Activated naive CD4-positive, alpha-beta T cell treated with anti-CD3 and anti-CD28 coated beads for 36 hours (primary cell): ENCODE measurements at places on chromosomes 5 and 9.
A peak's percentile ranks its signal among the peaks of the same experiment; 100 is the strongest.

DNA sequence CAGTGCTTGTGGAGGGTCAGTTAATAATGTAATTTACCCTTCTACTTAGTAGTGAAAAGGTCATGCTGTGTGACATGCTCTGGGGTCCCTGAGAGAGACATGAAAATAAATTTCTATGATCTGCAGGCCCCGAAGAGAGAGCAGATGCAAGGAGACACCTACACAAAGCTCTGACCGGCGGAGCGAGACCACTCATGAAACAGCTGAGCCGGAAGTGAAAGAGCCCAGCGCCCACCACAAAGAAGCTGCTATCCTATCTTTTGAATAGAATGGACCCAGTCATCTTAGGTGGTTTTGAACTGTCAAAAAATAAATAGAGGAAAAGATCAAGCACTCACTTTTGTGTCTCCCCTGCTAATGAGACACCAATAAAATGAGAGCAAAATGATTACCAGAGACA lies 190.0 kb downstream of the MED10 start:
- DNase-seq: no peak

DNA sequence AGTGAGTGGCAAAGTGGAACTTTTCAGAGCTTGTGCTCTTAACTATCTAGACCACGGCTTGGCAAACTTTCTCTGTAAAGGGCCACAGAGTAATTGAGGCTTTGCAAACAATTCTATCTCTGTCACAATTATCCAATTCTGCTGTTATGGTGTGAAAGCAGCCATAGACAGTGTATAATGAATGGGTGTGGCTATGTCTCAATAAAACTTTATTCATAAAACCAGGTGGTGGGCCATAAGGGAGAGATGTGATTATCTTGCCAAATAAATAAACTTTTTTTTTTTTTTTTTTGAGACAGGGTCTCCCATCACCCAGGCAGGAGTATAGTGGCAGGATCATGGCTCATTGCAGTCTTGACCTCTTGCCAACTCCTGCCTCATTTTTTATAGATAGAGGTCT lies 78.7 kb upstream of the GNA14 start:
- DNase-seq: no peak

GRCh38 chr9:133160742-133161546 lies 2.8 kb downstream of the GBGT1 start:
- DNase-seq: peak; percentile 44

GRCh38 chr5:134989266-134989830 lies 21.6 kb downstream of the CATSPER3 start:
- DNase-seq: no peak

GRCh38 chr5:111116550-111116949 lies 24.4 kb downstream of the WDR36 start:
- no peak for DNase-seq

DNA sequence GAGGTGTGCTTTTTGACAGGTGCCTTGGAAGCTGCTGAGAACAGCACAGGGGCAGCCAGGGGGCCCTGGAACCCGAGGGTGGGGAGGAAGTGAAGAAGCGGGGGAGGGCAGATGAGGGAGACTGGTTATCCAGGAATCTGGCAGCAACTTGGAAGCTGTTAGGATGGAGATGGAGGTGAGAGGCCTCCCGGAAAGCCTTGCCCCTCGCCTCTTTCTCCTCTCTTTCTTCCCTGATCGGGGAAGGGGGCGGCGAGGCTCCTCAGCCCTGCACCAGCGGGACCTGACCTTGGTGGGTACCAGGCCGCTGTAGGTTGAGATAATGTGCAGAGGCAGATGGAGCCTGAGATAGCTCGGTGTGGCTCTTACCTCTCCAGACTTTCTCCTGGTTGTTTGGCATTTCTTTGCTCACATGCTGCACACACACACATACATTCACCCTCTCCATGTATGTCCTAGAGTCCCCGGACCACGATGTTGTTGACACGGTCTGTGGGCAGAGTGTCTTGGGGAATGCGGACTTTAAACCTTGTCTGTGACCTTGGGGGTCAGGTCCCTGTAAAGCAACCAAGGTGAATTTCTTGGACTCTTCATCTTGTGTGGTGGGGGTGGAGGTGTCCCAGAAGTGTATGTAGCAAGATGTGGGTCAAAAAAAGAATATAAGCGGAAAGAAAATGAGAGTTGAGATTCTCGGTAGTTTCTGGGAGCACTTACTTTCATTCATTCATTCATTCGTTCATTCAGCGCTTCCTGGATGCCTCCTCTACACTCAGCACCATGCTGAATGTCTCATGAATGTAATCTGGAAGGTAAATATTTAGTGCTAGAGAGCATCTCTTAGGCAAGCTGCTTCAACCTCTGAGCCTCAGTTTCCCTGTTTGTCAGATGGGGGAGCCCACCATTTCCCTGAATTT lies 1.6 kb downstream of the WWC1 start:
- DNase-seq: no peak

DNA sequence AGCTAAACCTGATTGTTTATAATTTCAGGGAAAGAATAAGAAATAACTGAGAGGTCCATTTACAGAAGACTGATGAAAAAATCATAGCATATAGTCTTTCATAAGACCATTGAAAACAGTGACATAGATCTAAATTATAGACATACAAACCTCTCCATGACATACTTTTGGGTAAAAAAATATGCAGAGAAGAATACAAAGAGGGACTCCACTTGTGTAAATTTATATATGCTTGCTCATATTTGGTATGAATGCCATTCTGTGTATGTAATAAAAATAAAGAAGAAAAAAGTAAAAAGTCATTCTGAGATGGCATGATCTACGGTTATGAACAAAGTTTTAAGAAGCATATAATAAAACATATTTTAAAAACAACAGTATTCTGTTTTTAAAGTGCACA lies 310.7 kb downstream of the ASTN2 start:
- no peak for DNase-seq

DNA sequence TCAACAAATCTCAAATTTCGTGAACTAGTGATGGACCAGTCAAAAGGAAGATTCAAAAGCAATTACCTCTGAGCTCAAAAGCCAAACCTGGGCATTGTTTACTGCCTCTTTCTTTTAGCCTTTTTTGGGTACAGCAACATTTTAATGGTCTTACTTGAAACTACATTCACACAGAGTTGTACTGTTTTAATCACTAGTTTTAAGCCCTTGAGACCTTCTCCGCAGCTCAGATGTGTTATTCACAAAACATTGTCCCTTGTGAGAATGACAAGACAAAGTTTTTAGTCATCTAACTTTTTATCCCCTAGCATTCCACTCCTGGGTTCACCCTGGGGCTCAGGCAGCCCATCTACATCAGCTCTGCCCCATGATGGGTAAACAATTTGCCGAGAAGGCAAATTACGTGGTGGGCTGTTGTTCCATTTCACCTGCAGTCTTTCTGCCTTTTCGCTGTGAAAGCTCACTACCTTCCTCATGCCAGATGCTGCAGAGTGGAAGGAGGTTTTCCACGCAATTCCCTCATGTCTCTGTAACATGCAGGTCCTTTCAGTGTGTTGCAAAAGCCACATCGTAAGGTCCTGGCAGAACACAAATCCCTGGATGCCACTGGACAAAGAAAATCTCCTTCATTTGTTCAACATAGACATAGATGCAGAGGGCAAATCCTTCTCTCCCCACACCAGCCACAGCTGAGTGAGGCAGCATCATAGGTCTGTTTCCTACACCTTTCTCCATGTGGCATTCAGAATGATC lies 175.7 kb downstream of the EBF1 start:
- no peak for DNase-seq

GRCh38 chr5:32151198-32151597 lies 22.9 kb downstream of the GOLPH3 start:
- no peak for DNase-seq

- DNase-seq: no peak
Observed at GRCh38 chr5:38780316-38780715, 65.5 kb upstream of the OSMR start.

GRCh38 chr5:138077064-138077696 lies 6.7 kb upstream of the WNT8A start:
- DNase-seq: peak; percentile 77
